ENCODE measurements at places on chromosomes 4 and X. TPM values are rescaled to one million over a fixed set of nuclear protein-coding genes. Genes with fewer than 3 reads are reported as not detected.

DNA sequence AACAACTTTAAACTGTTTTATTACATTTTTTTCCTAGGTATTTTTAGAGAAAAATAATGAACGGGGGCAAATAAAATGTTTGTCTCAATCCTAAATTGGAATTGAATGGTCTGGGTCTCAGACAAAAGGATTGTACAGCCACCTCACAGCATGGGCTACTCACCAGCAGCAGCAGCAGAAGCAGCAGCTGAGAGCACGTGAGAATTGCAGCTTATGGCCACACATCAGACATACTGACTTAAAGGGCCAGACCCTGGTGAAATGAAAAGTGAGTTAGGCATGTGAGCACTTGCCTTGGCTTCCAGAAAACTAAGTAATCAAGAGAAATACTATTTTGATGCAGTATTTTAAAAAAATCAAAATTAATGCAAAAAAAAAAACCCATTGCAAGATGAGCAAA lies 56.6 kb downstream of the AASDH start:
- DNase-seq: no peak

DNA sequence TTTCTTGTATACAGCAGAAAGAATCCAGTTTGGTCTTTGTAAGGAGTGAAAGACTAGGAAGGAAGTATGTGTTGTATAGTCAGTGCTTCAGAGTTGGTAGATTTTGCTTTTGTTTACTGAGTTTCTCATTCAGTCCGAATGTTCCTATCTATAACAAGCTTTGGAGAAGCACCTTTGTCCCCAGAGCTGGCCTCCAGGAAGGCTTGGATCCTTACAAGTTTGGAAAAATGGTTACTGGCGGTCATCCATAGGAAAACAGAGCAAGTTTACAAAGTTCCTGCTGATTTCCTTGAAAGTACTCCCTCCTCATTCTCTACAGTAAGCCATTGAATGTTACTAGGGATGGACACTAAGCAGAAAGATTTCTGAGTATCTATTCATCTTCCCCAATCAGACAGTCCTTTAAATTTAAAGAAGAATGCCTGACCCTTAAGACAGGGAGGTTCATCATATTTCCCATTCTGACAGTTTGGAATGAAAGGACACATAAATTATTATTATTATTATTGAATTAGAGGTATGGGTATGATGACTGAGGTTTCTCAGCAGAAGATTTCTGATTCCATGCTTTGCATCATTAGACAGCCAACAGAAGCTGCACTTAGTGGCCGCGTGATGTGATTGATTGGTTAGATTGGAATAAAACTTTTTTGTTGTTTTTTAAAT lies 35.8 kb downstream of the FAT4 start:
- DNase-seq: no peak

DNA sequence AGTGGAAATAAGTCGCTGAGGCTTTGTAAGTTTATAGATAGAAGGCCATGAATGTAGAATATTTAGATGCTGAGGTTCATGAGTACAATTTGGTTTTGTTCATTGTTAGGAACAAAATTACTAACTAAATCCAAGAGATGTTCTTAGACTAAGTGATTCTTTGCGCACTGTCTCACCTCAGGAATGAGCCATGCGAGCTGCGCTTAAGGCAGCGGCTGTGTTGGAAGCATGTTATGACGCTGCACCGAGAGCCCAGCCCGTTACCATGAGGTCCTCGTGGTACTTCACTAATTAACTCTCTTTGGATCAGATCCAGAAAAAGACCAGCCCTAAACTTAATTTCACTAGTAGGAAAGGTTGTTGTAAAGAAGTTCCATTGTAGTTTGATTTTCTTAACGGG lies 166.2 kb downstream of the RAPGEF2 start:
- peak; percentile 47 for DNase-seq

DNA sequence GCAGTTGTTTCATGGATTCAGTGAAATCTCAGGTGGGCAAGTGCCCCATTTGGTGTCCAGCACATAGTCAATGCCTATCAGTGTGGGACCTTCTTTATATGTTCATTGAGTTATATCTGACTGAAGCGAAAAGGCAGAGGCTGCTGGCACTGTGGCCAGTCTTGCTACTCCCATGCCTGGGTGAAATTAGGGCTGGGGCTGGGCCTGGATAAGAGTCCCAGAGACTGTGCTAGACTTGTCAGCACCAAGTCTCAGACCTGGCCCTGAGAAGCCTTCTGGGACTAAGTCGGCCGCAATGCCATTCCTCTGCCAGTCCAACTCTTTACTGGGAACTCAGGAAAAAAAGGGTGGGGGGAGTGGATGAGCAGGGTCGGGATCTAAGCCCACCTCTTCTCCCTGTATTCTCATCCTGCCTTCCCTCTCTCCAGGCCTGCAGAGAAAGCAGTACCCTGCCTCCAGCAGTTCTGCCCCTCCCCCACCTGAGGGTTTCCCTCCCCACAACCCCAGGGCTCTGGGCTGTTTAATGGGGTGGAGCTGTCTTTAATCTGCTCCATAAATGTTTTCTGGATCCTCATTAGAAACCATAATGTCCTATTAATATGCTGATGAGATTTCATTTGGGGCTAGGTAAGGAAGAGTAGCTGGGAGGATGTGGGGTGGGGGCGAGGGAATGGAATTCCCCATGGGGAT lies 153.5 kb upstream of the PJA1 start:
- DNase-seq: no peak

DNA sequence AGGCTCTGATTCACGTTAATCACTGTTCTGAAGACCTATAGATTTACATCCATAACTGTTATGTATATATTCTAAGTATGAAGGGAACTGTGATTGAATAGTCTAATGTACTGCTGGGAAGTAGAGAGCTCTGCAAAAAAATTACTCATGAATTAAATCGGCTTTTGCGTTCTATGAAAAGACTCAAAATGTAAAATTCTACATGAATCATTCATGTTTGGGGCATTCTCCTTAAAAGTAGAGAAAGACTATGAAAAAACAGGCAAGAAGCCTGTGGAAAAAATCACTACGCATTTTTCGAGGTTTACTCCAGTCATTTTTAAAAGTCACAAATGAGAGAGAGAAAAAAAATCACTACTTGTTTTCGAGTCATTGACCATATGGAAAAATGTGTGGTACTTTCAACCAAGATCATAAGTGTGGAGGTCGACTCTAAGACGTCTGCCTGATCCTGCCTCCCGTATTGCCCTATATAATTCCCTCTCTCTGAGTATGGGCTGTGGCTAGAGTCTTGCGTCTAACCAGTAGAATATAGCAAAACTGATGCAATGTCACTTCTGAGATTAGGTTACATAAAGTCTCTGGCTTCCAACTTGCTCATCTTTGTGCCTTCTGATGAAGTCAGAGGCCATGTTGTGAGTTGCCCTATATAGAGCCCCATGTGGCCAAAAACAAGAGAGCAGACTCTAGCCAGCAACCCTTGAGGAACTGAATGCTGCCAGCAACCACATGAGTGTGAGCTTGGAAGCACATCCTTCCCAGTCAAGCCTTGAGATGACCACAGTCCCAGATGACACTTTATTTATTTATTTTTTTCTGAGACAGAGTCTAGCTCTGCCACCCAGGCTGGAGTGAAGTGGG lies 32.1 kb upstream of the VEGFD start:
- DNase-seq: no peak

GRCh38 chrX:9911487-9911886 lies 55.7 kb upstream of the CLDN34 start:
- DNase-seq: peak; percentile 33

DNA sequence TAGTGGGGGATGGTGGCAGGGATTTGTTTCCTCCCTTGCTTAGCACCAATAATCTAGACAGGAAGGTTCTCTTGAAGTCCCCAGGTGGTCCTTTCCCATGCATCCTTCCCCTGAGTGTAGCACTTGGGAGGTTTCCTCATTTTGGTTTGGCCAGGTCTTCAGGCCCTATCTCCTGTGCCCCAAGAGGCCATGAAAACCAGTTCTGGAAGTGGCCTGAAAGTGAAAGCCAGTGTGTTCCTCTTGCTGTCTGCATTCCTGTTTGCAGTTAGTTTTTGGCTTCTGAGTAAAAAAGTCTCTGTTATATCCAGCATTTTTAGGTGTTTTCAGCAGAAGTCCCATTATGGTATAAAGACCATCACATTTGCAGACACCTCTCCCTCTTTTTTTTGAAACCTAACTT lies 59.5 kb downstream of the MTM1 start:
- no peak for DNase-seq

GRCh38 chr4:89708903-89709421 lies 128.0 kb downstream of the SNCA start:
- DNase-seq: no peak

DNA sequence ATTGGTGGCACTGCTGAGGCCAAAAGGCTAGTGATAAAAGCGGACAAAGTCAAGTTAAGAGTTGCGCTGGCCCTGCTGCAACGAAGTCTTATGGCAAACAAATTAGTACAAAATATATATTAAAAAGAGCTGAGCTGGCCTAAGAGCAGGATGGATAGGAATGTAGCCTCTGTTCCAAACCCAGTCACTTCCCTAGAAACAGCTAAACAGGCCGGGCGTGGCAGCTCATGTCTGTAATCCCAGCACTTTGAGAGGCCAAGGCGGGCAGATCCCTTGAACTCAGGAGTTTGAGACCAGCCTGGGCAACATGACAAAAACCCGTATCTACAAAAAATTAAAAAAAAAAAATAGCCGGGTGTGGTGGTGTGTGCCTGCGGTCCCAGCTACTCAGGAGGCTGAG lies 32.4 kb upstream of the UGDH start:
- DNase-seq: no peak

GRCh38 chr4:168291242-168291641 lies 27.3 kb downstream of the DDX60 start:
- DNase-seq: no peak

- DNase-seq: no peak
Observed at GRCh38 chrX:150506020-150506419, 62.4 kb upstream of the MTM1 start.

DNA sequence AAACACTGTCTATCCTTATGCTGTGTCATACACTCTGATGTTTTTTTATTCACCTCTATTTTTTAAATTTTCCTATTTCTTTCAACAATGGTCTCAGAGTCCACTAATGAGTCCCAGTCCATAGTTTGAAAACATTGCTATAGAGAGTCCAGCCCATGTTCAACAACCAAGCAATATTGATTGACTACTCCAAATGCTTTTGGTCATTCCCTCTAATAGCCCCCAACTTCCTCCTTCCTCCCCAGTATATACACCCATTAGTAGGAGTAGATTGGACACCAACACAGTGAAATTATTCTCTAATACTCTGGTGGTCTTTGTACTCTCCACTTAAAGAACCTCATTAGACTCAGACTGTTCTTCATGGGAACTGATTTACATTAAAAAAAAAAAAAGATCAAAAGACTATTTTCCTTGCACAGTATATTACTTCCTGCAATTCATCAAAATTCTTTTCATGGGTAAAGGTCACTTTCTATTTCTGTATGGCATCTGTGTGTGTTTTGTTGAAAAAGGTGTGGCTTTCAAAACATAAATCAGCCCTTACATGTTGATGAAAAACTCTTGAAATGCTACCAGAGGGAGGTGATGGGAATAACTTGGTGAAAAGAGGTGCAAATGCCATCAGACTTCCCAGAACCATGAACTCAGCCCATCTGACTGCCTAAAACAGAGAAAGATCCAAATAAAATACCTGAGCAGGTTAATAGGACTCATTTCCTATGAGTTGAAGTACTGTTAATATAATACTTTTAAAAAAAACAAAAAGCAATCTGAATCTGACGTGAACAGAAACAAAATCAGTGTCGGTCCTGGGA lies 250.3 kb upstream of the KLF3 start:
- DNase-seq: peak; percentile 13

DNA sequence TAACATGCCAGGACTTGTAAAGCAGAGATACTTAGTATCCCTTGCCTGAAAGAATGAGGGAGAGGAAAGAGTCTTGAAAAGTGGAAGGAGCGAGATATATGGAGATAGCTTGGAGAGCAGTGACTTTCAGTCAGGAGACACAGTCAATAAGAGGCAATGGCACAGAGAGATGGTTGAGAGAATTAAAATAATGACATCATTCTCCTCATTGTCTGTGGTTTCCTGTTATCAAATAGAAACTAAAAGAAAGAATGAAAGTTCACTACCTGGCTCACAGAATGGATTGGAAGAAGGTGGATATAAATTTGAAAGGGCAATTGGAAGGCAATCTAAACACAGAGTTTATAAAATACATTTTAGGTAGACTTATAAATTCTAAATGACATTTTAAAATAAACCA lies 760.2 kb upstream of the AADAT start:
- no peak for DNase-seq

DNA sequence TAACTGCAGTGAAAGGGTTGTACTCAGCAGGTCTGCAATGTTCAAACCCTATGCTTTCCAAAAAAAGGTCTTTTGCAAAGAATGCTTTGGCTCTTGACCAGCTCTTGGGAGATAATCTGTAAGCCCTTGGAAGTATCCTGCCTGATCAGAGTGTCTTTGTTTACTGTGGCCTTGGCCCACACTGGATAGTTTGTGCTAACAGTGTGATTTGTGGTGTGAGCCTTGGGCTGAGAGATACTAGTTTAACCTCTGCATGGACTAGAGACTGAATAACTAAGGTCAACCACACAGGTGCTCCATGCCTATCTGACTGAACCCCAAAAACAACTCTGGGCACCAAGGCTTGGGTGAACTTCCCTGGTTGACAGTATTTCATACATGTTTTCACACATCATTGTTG lies 3.6 kb upstream of the MAGED1 start:
- no peak for DNase-seq

DNA sequence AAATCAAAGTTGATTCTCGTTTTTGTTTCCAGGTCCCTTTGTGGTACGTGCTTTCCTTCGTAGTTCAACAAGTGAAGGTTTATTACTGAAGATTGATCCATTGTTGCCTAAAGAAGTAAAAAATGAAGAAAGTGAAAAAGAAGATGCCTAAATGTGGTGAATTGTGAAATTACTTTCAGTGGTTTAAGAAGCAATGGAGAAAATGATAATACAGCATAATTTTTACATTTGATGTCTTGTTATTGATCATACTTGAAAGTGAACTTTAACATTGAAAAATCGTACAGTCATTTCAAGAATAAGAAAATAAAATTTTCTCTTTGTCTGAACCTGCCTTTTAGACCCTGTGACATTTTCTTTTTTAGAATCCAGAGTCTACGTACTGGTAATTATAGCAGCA lies 89.8 kb downstream of the MRPL1 start:
- DNase-seq: no peak

- DNase-seq: no peak
Observed at GRCh38 chrX:13535376-13536165, 33.8 kb upstream of the EGFL6 start.

DNA sequence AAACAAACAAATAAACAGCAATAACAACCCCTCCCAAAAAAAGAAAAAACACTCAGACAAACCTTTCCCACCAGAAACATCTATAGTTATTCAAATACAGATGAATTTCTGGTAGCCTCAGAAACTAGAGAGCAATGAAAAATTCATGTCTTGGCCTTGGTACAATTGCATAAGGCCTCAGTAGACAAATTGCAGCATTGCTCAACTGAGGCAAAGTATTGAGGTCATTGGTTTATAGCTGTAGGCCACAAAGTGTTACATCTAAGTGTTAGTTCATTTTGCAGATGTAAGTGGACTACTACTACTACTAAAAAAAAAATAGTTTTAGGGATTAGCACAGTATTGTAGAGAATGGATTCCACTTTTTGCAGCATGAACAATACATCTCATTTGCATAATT lies 2268.3 kb downstream of the ARAP2 start:
- DNase-seq: no peak

- DNase-seq: no peak
Observed at GRCh38 chr4:85774489-85774888, 299.5 kb downstream of the ARHGAP24 start.

The SLIT2 gene
- total RNA-seq: 3.5 TPM

The POLR2B gene
- total RNA-seq: 132 TPM

The PARM1 gene
- 0.35 TPM for total RNA-seq

The MAGEH1 gene
- 19.7 TPM for total RNA-seq

The CCDC149 gene
- 12.5 TPM for total RNA-seq

The SHROOM2 gene
- 6.1 TPM for total RNA-seq

The F8A2 gene
- 1.4 TPM for total RNA-seq
